ENCODE measurements at places on chromosomes 16 and 17.

GRCh38 chr17:13051915-13052314, 34.1 kb upstream of the ELAC2 start:
- no peak for DNase-seq

DNA sequence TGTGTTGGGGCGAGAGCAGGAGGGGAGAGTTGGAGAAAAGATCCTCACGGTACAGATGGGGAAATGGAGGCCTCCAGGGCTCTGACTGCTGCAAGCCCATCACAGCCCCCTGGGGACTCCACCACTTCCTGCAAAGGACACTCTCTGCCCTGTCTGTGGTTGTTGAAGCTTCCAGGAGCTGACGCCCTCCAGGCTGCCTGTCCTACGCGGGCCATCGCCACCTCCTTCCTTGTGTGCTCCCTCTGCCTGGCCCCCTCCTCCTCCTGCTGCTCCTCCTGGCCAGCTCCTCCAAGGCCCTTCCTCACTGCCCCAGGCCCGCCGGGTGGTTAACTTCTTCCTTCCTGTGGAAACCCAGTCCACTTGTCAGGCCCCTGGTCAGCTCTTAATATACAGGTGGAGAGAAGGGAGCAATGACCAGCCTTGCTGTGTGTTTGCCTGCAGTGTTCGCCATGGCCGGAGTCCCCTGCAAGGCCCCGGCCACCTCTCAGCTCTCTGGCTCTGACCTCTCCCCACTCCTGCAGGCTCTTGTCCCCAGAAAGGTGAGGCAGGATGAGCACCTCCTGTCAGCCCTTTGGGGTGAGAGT, 18.4 kb upstream of the STAC2 start:
- DNase-seq, result peak; percentile 19

- no peak for DNase-seq
Measured at GRCh38 chr17:31753011-31753410, 106.0 kb downstream of the COPRS start.

- DNase-seq, result no peak
Measured at GRCh38 chr16:51255349-51255972, 104.4 kb upstream of the SALL1 start.

GRCh38 chr17:7589204-7589868, 558 bp downstream of the SOX15 start:
- DNase-seq, result peak; percentile 90

DNA sequence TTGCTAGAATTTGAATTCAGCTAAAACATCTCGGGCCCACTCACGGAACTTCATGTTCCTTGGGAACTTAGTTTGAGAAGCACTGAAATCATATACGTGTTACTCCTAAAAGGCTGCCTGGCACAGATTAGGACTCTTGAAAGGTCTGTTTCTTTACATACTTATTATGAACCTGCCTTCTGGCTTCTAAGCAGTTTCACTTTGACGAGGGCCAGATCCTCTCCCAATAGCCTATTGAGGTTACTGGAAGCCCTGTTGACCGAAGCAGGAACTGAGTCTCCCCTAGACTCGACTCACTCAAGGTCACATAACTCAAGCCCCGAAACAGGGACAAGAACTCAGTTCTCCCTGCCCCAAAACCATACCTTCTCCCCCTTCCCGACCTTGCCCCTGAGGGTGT, 121.9 kb upstream of the PLCG2 start:
- no peak for DNase-seq

DNA sequence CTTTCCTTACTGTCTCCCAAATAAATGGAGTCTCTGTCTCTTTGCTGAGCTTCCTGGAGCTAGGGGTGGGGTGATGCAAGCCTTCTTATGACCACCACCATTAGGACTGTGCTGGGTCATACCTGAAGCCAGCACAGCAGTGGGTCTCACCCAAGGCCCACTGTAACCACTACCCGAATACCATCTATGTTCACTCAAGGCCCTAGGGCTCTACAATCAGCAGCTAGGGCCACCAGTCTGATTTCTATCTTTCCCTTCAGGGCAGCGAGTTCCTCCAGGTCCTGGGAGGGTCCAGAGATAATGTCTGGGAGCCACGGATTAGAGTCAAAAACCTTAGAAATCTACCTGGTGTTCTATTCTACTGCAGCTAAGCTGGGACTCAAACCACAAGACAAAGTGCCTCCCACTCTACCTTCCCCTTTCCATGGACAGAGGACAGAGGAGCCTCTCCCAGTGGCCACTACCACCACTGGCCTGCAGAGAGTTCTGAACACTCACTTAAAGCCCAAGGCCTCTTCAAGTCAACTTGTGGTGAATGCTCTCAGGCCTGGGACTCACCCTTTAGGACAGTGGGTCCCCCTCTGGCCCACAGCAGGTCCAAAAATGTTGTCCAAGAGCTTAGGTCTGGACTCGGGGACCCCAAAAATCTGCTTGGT, 10.9 kb upstream of the TMEM219 start:
- no peak for DNase-seq

- DNase-seq, result no peak
Measured at GRCh38 chr17:42294469-42295398, 6.4 kb downstream of the STAT5A start.

DNA sequence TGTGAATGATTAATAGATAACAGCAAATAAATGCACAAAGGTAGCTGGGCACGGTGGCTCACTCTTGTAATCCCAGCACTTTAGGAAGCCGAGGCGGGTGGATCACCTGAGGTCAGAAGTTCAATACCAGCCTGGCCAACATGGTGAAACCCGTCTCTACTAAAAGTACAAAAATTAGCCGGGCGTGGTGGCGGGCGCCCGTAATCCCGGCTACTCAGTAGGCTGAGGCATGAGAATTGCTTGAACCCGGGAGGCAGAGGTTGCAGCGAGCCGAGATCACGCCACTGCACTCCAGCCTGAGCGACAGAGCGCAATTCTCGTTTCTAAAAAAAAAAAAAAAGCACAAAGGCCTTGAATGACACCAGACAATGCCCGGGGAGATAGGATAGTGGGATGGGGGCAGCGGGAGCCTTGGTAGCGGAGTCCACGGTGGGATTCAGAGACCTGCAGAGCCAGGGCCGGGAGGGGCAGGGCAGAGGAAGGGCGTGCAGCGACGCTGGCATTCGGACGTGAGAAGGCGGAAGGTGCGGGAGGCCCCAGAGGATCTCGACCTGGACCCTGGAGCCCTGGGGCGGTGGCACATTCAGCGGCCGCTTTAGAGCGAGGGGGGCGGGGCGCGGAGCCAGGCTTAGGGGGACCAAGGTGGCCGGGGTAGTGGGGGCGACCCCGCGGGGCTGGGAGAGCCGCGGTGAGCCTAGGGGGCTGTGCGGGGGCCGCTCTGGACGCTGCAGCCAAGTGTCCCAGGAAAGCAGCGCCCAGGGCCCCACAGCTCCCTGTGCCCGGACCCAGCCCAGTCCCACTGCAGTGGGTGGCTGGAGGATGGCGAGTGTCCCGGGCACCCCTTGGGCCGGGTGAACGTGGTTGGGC, 999 bp upstream of the FLYWCH2 start:
- DNase-seq, result no peak

GRCh38 chr17:44776628-44777393, 18.0 kb downstream of the ADAM11 start:
- no peak for DNase-seq

DNA sequence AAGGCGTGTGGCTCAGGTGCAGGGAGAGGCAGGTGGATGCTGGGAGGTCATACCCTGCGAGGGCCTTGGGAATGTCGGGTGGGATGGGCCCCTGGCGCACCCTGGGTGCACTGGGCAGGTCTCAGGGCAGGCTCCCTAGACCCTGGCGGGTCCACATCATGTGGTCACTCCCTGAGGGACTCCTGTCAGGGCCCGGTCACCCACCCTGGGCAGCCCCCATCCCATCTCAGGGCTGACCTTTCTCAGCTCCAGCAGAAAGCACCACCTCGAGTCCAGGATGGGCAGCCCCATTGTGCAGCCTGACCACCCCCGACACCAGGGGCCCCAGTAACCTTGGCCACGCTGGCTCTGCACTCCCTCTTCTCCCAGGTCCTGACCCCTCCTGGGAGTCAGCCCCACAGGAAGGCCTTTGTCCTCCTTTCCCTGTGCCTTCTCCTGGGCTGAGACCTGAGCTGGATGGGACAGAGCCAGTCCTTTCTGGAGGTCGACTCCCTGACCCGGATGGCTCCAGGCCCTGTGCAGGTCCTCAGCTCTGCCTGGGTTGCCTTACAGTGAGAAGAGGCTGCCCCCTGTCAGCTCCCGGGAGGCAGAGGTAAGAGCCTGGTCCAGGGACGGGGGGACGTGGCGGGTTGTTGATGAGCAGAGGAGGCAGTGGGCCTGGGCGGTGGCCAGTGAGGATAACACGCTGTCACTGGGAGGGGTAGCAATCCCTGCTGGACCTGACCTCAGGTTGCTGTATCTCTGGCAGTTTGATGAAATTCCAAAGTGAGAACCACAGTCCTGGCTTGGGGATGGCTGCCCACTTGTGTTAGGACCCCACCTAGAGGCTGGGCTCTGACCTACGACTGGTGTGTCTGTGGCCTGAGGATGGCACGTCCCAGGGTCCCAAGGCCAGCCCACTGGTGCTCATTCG, 77.9 kb downstream of the GOSR1 start:
- no peak for DNase-seq

- DNase-seq, result no peak
Measured at GRCh38 chr17:19023209-19023999, 18.8 kb upstream of the FAM83G start.

Data from GM13977 (cell line).